ENCODE measurements at places on chromosomes 2 and 18.

DNA sequence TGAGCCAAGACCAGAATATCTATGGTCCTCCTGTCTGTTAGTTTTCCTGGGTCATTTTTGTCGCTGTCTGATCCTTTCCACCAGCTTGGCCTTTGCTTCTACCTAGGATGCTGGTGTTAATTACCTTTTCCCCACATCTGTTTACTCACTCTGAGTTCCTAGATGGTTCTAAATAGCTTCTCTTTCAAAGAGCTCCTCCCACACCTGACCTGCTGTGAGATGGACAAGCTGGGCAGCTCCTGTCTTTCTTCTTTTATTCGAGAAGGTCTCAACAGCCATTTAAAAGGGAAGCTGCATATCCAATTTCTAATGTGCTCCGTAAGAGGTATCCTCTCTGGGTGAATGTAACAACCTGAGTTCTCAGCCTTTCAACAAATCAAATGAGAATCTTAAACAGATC lies 156.2 kb downstream of the HRH4 start:
- DNase-seq, result no peak
- H3K36me3 ChIP-seq, result no peaks in the 10 kb centered on the region
- no peak overlapping the region for H3K4me3 ChIP-seq
- no peaks in the 10 kb centered on the region for H3K4me1 ChIP-seq
- no peaks in the 10 kb centered on the region for H3K27me3 ChIP-seq
- no peak overlapping the region for H3K27ac ChIP-seq

DNA sequence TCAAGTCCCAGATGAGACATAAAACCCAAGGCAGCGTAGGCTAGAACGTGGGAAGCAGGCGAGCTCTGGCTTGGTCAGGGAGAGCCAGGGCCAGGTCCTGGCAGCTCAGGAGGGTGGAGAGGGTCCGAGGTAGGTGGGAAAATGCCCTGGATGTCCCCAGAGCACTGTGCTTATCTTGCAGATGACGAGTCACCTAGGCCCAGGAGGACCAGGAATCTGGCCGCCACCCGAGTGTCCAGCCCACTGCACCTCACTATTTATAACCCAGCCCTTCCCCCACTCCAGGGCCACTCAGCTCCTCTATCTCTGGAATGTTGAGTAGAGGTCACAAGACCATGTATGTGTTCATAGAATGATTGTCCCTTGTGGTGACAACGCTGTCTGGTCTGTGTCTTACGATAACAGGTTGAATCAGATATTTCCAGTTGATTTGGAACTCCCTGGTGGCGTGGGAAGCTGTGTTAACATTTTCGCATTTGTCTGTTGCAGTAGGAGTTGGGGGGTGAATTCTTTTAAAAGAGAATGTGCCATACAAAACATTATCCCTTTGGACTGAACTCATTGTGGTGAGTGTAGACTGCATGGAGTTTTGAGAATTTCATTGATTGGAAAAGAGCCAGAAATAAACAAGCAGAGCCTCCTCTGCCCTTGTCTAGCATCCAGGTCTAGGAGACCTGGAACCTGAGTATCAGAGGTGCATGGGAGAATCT lies 47.5 kb downstream of the EMILIN2 start:
- no peak for DNase-seq
- H3K27ac ChIP-seq, result no peak overlapping the region
- H3K4me3 ChIP-seq, result no peak overlapping the region
- H3K27me3 ChIP-seq, result no peaks in the 10 kb centered on the region

DNA sequence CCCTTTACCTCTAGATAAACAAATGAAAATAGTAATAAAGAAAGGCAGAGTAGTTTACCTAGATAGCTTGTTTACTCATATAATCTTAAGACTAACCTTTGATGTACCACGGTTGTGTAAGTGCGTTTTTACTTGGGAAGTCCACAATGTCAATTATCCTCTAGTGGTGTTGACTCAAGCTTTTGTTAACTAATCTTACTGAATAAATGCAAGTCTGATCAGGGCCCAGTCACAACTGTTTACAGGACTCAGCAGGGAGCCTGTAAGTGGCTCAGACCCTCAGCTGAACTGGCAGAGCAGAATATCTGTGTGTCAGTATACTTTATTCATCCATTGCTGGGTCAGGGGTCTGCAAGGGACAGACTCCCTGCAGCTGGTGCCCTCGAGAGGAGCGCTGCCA lies 98.1 kb upstream of the ACAA2 start:
- no peaks in the 10 kb centered on the region for H3K36me3 ChIP-seq
- no peak for DNase-seq
- H3K4me3 ChIP-seq, result no peak overlapping the region
- H3K27me3 ChIP-seq, result no peaks in the 10 kb centered on the region
- no peaks in the 10 kb centered on the region for H3K4me1 ChIP-seq

DNA sequence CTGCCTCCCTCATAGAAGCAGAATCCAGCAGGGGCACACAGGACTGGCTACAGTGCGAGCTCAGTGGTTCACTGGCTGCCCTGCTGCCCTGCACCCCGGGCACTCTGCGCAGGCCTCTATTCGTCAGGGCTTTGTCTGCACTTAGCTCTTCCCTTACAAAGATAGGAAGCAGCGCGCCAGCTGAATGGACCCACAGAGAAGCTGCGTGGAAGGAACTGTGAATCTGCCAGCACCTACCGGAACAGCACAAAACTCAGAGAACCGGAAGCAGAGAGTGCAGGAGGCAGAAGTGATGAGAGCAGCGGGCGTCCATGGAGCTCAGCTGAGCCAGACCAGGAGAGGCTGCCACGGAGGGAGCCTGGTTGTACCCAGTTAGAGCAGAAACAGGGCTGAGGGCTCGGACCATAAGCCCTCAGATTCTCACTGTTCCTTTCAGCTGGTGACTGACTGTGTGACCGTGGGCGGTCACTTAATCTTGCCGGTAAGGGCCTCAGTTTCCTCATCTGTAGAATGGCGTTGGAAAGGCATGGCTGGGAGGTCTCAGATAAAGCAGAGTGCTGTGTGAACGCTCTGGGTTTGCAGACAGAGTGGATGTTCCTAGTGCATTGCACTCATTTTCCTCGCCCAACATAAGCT lies 23.1 kb upstream of the SLC66A3 start:
- no peaks in the 10 kb centered on the region for H3K27me3 ChIP-seq
- H3K27ac ChIP-seq, result no peak overlapping the region
- H3K4me1 ChIP-seq, result peaks cover 48% of the 10 kb centered on the region
- peak overlapping the region; percentile 54 for H3K4me3 ChIP-seq
- DNase-seq, result no peak

DNA sequence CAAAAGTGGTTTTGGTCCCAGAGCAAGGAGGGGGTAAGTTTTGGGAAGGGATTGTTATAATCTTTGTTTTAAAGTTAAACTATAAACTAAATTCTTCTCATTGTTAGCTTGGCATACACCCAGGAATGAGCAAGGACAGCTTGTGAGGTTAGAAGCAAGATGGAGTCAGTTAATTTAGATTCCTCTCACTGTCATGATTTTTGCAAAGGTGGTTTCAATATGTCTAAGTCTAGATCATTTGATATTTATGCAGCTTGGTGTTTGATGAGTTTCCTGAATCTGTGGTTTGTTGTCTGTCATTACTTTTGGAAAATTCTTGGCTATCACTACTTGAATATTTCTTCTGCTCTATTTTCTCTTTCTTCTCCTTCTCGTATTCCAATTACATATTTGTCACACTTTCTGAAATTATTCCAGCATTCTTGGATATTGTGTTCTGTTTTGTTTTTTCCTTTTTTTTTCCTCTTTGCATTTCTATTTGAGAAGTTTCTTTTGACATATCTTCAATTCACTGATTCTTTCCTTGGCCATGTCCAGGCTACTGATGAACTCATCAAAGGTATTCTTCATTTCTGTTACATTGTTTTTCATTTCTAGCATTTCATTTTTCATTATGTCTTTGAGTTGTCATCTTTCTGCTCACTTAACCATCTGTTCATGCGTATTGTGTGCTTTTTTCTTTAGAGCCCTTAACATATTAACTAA lies 5.1 kb downstream of the SP140 start:
- no peak overlapping the region for H3K27ac ChIP-seq
- no peaks in the 10 kb centered on the region for H3K27me3 ChIP-seq
- DNase-seq, result no peak
- no peak overlapping the region for H3K4me3 ChIP-seq

- H3K36me3 ChIP-seq, result peaks cover 22% of the 10 kb centered on the region
- no peak overlapping the region for H3K4me3 ChIP-seq
- no peak overlapping the region for H3K27ac ChIP-seq
- DNase-seq, result no peak
- no peaks in the 10 kb centered on the region for H3K4me1 ChIP-seq
These were observed 30.1 kb downstream of the PLEKHA3 start for GRCh38 chr2:178510384-178510783.

- DNase-seq, result no peak
- H3K27me3 ChIP-seq, result no peaks in the 10 kb centered on the region
- H3K36me3 ChIP-seq, result no peaks in the 10 kb centered on the region
- no peaks in the 10 kb centered on the region for H3K4me1 ChIP-seq
- H3K27ac ChIP-seq, result no peak overlapping the region
- H3K4me3 ChIP-seq, result no peak overlapping the region
These were observed 70.3 kb downstream of the TMEM17 start for GRCh38 chr2:62435720-62436119.

GRCh38 chr2:179263446-179264367 lies 925 bp downstream of the SESTD1 start:
- H3K27ac ChIP-seq, result no peak overlapping the region
- H3K4me3 ChIP-seq, result peak overlapping the region; percentile 47
- H3K4me1 ChIP-seq, result peaks cover 6% of the 10 kb centered on the region
- peak; percentile 13 for DNase-seq
- H3K36me3 ChIP-seq, result no peaks in the 10 kb centered on the region

DNA sequence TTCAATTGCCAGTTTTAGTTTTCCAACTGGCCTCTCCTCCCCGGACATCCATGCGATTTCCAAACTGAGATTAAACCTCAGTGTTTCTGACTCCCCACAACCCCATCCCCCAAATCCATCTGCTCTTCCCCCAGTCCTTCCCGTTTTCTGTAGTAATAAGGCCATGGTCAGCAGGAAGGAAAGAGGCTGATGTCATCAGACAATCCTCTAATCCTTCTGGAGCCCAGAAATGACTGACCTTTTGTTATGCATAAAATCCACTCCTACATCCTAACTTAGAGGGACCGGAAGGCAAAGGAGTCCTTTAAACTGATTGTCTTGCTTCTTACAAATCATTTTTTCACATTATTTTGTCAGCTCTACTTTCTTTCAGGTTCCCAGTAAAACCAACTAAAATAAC lies 155.8 kb downstream of the INO80D start:
- DNase-seq, result no peak
- peaks cover 7% of the 10 kb centered on the region for H3K4me1 ChIP-seq
- no peaks in the 10 kb centered on the region for H3K36me3 ChIP-seq
- no peak overlapping the region for H3K27ac ChIP-seq
- H3K4me3 ChIP-seq, result no peak overlapping the region
